ENCODE measurements at places on chromosomes 4 and X.

- DNase-seq = no peak
Observed at GRCh38 chr4:113383111-113383785, 333.8 kb downstream of the ANK2 start.

DNA sequence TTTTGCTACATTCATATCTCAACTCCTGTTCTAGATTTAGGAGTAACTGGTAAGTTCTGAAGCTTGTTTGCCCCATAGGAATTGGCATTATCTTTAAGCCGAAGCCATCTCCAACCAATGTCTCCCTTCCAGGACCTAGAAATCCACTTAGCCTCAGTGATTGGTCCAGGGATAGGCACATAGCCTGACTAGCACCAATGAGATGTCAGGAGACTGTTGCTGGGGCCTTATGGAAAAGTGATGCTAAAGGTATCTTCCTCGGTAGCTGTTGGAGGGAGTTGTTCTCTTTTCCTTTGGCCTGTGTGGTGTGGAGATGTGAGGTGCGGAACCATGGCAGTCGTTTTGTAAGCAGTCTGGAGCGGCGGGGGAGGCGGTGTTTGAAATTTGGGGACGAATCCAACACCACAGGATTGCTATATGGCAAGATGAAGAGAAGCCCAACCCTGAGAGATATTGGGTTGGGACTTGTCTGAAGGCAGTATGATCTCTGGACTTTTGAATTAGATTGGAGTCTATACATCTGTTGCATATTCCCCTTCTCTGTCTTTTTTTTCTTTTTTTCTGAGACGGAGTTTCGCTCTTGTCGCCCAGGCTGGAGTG is 109.8 kb upstream of the ATP6AP2 start:
- DNase-seq = no peak

GRCh38 chrX:9577555-9577954 is 112.7 kb downstream of the TBL1X start:
- no peak for DNase-seq

DNA sequence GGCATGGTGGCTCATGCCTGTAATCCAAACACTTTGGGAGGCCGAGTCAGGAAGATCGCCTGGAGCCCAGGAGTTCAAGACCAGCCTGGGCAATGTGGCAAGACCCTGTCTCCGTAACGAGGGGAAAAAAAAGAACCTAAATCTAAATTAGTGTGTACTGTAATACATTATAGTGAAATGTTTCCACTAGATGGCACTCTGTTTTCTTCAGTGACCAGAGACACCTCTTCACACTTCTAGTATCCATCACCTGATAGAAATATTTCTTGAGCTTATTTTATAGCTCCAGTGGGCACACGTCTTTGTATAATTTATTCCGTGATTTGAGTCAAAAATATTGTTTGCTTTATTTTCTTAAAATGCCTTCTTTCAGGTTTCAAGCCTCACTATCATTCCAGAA is 600.9 kb upstream of the DIPK2B start:
- DNase-seq = no peak

DNA sequence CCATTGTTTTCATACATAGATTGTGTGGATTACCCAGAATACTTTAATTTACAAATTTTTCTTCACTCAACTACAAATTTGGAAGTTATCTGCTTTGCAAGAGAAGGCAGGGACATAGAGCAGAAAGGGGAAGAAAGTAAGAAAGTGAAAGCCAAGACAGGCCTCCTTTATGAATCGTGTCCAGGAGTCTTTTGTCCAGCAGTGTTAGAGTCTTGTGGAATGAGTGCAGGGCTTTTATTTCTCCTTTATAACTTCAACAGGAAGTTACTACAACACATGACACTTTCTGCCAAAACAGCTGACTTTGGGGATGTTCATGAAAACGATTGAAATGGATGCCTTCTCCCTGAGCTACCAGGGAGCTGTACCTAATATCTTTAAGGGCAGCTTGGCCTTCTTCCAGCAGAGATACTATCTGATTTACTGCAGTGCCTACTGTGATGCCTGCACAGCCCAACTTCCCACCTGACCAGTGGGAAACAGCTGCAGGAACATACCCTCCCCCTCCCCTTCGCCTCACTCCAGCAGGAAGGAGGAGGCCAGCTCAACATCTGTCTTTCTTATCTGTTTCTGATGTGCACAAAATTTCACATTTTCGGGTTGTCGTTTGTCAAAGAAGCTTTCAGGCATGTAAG is 557.7 kb upstream of the SLIT2 start:
- DNase-seq = no peak

- DNase-seq = no peak
Observed at GRCh38 chr4:15587649-15588048, 67.5 kb downstream of the FBXL5 start.

DNA sequence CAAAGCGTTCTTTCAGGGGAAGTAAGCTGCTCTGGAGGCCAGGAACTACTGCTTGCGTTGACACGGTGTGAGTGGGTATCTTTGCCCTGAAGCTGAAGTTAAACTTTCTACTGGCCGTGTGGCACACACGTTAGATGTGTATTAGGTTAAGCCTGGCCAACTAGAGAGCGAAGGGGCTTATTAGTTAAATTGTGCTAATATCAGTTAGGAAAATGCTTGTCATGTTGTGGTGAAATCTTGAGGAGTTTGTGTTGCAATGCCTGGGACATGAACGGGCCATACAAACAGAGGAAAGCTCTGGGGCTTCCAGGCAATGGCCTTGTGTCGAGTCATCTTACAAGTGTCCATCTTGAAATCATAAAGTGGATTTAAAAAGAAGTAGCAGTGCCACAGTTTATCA is 62.6 kb downstream of the NSUN7 start:
- DNase-seq = no peak

- DNase-seq = peak; percentile 21
Observed at GRCh38 chrX:155577682-155578081, 35.1 kb downstream of the TMLHE start.

GRCh38 chr4:102252171-102252570 is 93.1 kb downstream of the SLC39A8 start:
- DNase-seq = no peak

GRCh38 chrX:128728943-128729342 is 676.7 kb upstream of the ACTRT1 start:
- no peak for DNase-seq

GRCh38 chr4:138241281-138242075 is 671 bp downstream of the SLC7A11 start:
- DNase-seq = no peak

DNA sequence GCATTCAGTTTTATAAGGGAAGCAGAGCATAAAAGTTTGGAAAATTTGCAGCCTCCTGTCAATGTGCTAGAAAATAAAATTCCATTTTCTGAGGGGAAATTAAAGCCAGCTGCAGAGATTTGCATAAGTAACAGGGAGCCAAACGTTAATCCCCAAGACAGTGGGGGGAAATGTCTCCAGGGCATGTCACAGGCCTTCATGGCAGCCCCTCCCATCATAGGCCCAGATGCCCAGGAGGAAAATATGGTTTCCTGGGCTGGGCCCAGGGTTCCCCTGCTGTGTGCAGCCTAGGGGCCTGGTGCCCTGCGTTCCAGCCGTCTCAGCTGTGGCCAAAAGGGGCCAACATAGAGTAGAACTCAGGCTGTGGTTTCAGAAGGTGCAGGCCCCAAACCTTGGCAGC is 9.3 kb downstream of the RNF4 start:
- no peak for DNase-seq

DNA sequence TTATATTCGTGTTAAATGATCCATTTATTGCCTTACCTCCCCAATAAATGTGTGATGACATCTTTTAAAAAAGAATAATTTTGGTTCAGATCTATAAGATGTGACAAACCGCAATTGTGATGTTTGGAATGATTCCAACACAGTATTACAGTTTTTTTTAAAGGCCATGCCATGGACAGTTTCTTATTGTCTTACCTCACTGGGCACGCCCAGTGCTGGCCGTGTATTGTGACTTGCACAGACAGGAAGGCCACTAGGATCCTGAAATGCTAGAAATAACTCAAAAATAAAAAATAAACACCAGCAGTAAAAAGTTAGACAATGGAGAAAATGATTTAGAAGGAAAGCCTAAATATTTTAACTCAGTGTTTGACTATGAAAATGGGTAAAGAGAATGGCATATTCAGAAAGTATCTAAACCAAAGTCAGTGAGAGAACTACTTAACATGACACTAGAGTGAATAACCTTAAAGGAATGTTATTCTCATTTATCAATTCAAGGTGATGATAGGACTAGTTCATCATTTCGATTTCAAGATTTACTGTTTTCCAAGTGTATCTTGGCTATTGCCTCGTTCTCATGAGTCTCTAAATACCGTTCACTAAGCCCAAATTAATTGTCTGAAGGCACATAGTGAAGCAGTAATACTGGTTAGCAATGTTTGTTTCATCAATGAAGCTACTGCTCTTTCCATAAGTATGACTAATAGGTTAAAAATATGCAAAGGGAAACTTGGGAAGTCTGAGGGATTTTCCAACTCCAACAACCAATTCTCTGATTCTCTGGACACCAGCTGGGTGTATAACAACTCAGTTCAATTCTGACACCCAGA is 46.1 kb upstream of the VEGFC start:
- no peak for DNase-seq

DNA sequence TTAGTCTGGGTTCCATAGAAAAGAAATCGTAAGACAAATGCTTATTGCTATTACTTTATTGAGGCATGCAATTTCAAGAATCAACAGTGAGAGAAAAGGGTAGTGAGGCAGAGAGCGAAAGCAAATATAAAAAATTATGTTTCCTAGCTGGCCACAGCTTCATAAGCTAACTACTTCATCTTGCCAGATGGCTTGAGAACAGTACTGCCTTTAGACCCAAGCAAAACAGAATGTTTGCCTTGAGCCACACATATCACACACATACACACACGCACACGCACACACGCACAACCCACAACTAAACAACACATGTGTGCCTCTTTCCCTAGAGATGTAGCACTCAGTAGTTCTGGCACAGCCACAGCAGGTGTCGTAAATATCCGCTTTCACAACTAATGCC is 31.6 kb upstream of the NR0B1 start:
- DNase-seq = no peak

Data from activated CD8-positive, alpha-beta T cell treated with anti-CD3 and anti-CD28 coated beads, Interleukin-2, amount 10 ng/mL, durations not matched to agents 7 days and 5 days (primary cell).